Activated T-cell treated with anti-CD3 and anti-CD28 coated beads for 1 hour (primary cell): ENCODE measurements at places on chromosomes 13 and 19.

DNA sequence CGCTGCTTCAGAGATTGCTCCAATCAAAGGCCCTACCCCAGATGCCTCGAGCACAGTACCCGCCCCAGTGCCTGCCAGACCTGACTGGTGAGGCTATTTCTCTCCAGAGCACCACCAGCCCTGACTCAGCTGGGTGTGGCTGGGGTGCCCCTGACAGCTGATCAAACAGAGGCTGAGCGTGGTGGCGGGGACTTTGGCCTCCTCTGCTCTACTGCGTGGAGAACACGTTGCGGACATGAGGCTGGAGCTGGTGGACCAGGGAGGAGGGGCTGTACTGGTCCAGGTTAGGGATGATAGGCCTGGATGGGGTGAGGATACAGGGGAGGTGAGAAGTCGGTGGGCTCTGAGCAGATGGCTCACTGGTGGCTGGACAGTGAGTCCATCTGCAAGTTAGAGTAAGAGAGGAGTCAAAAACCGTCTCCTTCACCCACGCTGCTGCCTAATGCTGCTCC is 3.5 kb upstream of the DOCK6 start:
- DNase-seq, result no peak

GRCh38 chr13:20395061-20395916 is 130.4 kb downstream of the CRYL1 start:
- DNase-seq, result no peak

- no peak for DNase-seq
Measured at GRCh38 chr19:40625406-40626120, 24.4 kb downstream of the LTBP4 start.

- DNase-seq, result no peak
Measured at GRCh38 chr19:12865746-12866415, 15.4 kb downstream of the DNASE2 start.

- DNase-seq, result no peak
Measured at GRCh38 chr13:113532156-113532806, 41.8 kb upstream of the DCUN1D2 start.

GRCh38 chr19:294341-294945 is 3.2 kb upstream of the PLPP2 start:
- no peak for DNase-seq

DNA sequence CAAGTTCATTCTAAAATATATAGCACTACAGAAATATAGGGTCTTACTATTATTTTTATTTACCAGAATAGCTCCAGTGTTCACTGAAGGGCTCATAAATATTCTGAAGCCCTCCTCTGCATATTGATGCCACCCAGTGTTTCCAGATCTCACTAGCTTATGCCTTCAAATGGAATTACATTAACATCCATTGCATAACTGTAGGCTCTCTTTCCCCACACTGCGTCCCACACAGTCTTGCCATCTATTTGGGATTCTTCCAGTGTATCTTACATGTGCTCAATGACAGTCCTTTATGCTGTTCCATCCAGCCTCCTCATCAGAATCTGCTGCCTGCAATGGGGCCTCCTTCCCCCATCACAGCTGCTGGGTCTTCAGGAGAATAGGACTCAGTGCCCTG is 137.2 kb downstream of the CYSLTR2 start:
- DNase-seq, result no peak

DNA sequence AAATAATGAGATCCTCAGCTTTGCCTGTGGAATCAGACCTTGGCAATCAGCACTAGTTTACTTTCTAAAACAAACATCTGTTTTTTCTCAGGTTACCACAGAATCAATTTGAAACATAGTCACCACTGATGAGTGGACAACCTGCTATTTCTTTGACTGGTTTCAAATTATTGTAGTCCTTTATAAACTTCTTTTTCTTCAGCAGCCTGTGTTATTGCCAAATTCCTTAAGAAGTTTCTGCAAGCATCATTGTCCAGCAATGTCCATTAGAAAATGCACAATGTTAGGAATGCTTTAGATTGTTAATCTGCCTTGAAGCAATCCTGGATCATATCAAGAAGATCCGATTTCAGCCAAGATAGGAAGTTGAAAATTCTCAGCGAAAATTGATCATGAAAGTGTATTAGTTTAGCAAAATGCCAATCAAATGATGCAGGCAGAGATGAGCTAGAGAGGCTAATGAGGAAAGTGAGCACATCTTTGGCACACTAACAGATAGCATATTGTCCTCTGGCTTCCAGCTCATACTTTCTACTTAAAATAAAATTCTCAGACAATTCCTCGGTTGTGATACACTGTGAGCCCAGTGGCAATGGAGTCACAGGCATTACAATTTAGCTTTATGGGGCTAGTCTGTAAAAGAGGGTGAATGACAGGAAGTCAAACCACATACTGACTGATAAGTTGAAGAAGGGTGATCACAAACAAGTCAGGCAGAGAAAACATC is 270.6 kb downstream of the SLITRK6 start:
- no peak for DNase-seq

DNA sequence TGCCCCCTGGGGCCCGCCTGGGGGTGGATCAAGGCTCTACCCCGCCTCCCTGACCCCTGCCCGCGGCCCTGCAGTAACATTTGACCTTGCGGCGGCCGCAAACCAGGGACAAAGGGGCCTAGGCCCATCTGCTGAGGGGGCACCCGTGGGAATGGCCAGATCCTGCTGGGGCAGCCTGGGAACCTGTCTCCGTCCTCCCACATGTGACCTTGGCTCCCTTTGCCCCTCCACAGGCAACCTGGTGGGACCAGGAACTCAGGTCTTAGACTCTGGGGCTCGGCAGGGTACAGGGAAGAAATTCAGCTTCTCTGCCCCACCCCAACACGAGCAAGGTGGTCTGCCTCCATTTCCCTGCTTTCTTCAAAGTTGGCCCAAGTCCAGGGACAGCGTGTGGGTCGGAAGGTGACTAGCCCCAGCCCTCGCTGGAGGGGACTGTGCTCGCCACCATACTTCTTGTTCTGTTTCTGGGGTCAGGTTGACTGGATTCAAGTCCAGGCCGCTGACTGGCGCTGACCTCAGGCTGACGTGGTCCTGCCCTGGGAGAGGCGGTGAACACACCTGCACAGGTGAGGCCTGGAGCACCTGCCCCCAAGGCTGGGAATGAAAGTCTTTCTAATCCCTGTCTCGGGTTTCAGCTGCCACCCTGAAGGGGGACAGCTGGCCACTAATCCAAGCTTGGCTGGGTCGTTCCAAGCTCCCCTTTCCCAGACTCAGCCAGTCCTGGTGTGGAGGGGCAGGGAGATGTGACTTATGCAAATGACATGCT is 2.5 kb upstream of the NR2F6 start:
- DNase-seq, result no peak

- DNase-seq, result no peak
Measured at GRCh38 chr13:114042066-114042815, 68.4 kb upstream of the C13orf46 start.

DNA sequence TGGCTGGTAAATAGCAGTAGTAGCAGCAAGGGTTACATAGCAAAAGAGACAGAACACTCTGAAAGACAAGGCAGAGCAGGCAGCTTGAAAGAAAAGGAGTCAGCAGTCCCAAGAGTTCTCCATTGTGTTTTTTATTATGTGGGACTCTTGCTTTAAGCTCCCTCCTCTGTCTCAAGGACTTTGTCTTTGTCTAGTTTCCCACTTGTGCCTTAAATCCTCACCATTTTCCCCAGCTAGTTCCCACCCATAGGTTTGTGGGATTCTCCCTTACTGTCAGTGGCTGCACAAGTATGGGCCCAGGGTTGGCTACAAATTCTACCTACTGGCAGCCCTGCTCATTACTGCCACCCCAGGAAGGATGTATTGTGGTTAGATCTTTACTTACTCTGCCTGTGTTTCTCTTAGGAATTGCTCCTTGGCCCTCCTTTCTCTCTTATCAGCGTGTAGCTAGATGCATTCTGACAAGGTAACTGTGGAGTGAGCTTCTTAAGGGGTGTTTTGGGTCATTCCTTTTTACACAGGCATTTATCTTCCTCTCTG is 413.4 kb upstream of the PCDH9 start:
- no peak for DNase-seq

GRCh38 chr19:36573895-36574720 is 1.0 kb upstream of the ZNF529 start:
- no peak for DNase-seq

- DNase-seq, result no peak
Measured at GRCh38 chr13:38970380-38971051, 20.1 kb downstream of the STOML3 start.

- DNase-seq, result no peak
Measured at GRCh38 chr19:5191091-5191490, 149.5 kb downstream of the PTPRS start.

GRCh38 chr13:80141123-80141849 is 199.6 kb downstream of the SPRY2 start:
- no peak for DNase-seq

- no peak for DNase-seq
Measured at GRCh38 chr13:99363949-99364348, 56.8 kb upstream of the GPR183 start.

GRCh38 chr13:48006396-48006795 is 5.3 kb upstream of the SUCLA2 start:
- no peak for DNase-seq

DNA sequence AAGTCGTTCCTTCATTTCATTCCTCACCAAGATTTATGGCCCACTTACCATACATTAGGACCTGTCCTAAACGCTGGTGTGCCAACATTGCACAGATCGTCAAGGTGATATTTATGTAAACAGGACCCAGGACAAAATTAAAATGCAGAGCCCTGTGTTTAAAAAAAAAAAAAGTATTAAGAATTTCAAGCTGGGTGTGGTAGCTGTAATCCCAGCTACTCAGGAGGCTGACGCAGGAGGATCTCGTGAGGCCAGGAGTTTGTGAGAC is 6.5 kb upstream of the ZNF444 start:
- no peak for DNase-seq

DNA sequence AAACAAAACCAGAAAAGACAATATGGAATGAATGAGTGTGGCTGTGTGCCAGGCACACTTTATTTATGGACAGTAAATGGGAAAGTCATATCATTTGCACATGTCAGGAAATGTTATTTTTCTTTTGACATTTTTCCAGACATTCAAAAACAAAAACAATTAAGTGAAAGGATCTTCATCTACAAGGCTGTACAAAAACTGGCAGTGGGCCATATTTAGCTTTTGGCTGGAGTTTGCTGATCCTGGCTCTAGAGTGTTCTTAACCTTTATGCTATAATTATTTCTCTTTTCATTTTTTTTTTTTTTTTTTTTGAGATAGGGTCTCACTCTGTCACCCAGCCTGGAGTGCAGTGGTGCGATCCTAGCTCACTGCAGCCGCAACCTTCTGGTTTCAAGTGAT is 6.5 kb upstream of the TNFSF9 start:
- DNase-seq, result no peak

DNA sequence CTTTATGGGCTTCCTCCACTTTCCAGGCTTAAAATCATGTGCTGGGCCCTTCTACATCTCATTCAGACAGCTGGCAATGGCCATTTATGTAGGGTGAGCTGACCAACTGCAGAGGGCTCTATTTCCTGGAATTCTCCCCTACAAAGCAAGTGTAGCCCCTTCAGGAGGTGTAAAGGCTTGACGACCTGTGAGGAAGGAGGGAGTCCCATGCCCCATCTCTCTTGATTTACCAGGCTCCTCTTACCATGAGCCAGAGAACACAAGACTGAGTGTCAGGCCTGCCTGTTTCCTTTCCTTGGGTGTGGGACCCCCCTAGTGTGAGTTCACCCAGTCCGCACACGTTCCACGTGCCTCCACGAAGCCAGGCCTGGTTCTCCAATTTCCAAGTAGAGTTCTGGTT is 16.6 kb downstream of the ZNF536 start:
- no peak for DNase-seq

- DNase-seq, result no peak
Measured at GRCh38 chr13:31209172-31209840, 9.5 kb downstream of the B3GLCT start.

DNA sequence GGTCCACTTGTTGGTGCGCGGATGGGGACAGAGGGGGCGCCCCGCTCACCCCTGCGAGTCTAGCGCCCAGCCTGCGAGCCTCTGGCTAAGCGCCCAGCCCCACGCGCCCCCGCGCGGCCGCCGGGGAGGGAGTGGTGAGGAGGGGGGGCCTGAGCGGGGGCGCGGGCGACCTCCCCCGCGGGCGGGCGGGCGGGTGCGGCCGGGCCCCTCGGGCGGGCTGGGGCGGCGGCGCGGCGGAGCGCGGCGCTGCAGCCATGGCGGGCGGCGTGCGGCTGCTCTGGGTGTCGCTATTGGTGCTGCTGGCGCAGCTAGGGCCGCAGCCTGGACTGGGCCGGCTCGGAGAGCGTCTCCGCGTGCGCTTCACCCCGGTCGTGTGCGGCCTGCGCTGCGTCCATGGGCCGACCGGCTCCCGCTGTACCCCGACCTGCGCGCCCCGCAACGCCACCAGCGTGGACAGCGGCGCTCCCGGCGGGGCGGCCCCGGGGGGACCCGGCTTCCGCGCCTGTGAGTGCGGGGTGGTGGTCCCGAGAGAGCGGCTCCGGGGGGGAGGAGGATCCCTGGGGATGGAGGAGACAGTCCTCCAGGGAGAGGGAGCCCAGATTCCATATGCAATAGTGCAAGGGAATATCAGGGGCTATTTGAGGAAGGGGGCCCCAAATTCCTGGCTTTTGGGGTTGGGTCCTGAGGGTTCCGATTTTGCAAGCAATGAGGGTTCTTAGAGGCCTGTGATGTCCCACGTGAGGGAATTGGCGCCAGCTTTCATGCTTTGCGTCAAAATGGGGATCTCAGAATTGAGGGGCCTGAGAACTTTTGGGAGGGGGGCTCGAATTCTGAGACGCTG is at the start of gene LTBP4:
Gene LTBP4, plus strand, starts transcription at position 236 of the 841 bp plus-strand sequence. Its CDS starts 19 bp downstream, at position 255.
- no peak for DNase-seq

- no peak for DNase-seq
Measured at GRCh38 chr13:103078158-103078557, 11.9 kb upstream of the SLC10A2 start.

GRCh38 chr19:46413262-46414031 is at the start of gene CCDC8:
Gene CCDC8 (minus strand): TSS chr19:46413564. CDS start chr19:46412810, 754 bp downstream.
- no peak for DNase-seq

DNA sequence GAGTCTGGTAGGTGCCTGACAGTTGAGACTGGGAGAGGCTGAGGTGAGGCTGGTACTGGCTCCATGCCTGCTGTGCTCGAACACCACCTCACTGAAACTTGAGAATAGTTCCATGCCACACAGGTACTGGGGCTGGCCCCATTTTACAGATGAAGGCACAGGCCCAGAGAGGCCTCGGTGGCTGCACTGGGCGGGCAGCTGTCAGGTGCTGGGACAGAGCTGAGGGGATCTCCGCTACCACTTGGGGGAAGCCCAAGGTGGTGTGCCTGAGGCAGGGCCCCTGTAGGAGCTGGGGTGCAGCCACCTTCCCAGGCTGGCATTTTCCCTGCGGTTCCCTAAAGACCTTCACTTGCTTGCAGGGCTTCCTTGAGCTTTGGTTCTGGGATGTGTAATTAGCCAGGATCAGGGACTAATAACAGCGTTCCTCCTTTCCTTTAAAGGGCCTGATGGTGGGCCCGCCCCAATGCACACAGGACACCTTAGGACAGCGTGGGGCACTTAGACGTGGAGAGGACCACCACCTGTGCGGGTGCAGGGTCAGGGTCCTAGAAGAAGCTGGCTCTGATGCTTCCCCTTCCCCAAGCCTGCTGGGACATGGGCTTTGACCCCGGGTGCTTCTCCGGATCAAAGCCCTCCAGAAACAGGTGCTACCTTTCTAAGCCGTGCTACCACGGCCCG is 23.6 kb downstream of the CAPN12 start:
- DNase-seq, result no peak

GRCh38 chr19:4361152-4362046 is 18.0 kb downstream of the MPND start:
- DNase-seq, result no peak

- no peak for DNase-seq
Measured at GRCh38 chr13:49412749-49413148, 31.1 kb downstream of the CAB39L start.
